ENCODE measurements at places on chromosomes 1 and 21. TPM values are rescaled to one million over a fixed set of nuclear protein-coding genes. Genes with fewer than 3 reads are reported as not detected.

DNA sequence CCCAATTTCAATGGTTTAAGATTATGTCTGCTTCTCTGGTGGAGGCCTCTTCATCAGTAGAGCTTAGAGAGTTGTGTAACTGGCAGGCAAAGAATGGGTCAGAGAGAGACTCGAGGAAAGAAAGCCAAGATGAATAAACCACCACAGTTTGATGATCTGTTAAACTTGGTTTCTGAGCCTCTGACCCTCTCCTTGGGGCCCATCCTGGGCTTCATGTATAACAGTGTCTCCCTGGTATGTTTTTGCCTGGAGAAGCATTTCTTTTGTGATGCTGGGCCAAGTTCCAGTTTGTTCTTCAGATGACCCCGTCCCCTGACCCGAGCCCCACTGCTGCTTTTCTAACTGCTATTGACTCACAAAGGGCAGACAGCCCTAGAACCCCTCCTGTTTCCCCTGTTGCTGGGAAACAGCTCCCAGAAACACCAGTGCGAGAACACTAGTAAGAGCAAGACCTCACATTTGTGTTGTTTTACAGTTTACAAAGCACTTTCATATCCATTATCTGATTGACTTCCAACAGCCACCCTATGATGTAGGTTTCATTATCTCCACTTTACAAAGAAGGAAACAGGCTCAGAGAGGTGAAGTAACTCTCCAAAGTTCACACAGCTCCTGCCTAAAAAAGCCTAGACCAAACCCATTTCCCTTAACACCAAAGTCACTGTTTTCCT, 9.0 kb downstream of the CD2 start:
- H3K27me3 ChIP-seq, result no peaks in the 10 kb centered on the region
- H3K4me3 ChIP-seq, result peak overlapping the region; percentile 31
- peaks cover 94% of the 10 kb centered on the region for H3K36me3 ChIP-seq

The RIPPLY3 gene
- not detected for total RNA-seq

GRCh38 chr1:31661856-31662255, 17.2 kb upstream of the PEF1 start:
- no peak for DNase-seq
- no peaks in the 10 kb centered on the region for H3K27me3 ChIP-seq

DNA sequence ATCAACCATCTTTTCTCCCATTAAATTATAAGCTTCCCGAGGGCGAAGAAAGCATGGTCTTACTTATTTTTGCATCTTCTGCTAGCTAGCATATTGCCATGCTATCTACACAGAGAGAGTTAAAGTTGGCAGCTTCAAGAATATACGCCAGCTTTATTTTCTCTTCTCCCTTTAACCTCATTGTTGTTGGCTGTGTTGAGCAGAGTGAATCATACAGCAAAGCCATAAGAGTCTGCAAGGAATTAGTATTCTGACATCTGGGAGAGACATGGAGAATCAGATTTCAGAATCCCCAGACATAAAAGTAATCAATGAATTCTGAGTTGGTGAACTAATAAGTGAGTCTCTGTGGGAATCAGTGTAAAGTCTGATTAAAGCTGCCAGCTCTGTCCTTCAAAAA, 649.6 kb upstream of the PTBP2 start:
- no peak for DNase-seq
- H3K4me3 ChIP-seq, result no peak overlapping the region

GRCh38 chr1:207304710-207305488, 16.6 kb upstream of the CD55 start:
- DNase-seq, result no peak
- no peaks in the 10 kb centered on the region for H3K36me3 ChIP-seq
- H3K4me1 ChIP-seq, result peaks cover 5% of the 10 kb centered on the region

The CLEC20A gene
- total RNA-seq, result not detected

DNA sequence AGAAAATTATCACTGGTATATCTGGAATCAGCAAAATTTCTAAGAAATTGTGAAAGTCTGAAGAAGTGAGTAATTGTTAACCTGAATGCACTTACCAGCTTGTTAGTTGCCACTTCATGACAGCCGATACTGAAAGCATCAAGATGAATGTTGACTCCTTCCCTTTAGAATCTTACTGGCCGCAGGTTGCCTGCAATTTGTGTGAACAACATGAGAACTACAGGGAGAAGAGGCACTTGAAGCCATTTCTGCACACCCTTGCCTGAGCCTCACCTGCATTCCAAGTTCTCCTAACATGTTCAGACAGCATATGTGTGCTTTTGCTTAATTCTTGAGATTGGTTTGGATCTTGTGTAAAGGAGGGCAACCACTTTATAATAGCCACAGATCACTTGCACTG, 59.2 kb upstream of the SSX2IP start:
- H3K4me3 ChIP-seq, result no peak overlapping the region
- DNase-seq, result no peak
- no peak overlapping the region for H3K27ac ChIP-seq
- peaks cover 3% of the 10 kb centered on the region for H3K27me3 ChIP-seq
- peaks cover 4% of the 10 kb centered on the region for H3K4me1 ChIP-seq
- no peaks in the 10 kb centered on the region for H3K36me3 ChIP-seq

GRCh38 chr1:55362558-55362957, 147.4 kb upstream of the USP24 start:
- no peaks in the 10 kb centered on the region for H3K36me3 ChIP-seq
- no peak for DNase-seq
- no peak overlapping the region for H3K4me3 ChIP-seq
- no peaks in the 10 kb centered on the region for H3K4me1 ChIP-seq

DNA sequence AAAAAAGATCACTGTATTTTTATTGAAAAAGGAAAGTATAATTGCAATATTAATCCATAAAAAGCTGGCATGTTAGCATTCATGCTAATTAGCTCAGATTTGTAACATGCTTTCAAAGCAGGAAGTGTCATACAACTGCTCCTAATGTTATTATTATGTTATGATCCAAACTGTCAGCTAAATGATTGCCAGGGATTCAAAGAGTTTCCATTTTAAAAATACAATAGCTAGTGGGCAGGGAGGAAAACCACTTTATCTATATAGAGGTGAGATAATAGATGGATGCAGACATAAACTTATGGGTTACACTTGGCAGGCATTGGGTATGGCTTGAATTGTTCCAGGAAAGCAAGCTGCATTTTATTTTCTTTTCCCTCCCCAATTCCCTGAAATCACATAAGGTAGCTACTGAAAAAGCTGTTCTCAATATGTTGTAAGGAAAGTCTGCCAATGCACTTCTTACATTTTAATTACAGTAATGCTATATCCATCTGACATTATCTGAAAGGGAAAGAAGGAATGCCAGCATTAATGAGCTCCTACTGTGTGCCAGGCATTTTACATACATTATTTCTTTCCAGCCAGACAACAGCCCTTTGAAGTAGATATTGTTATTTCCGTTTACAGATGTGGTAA, 9.8 kb upstream of the MYSM1 start:
- H3K36me3 ChIP-seq, result no peaks in the 10 kb centered on the region
- H3K27me3 ChIP-seq, result no peaks in the 10 kb centered on the region
- no peak for DNase-seq
- H3K4me1 ChIP-seq, result no peaks in the 10 kb centered on the region

The CD1C gene
- total RNA-seq, result 0.39 TPM

- H3K36me3 ChIP-seq, result no peaks in the 10 kb centered on the region
- no peak for DNase-seq
- no peak overlapping the region for H3K27ac ChIP-seq
- H3K27me3 ChIP-seq, result no peaks in the 10 kb centered on the region
- H3K4me3 ChIP-seq, result no peak overlapping the region
Observed at GRCh38 chr1:186009039-186009737, 275.0 kb downstream of the HMCN1 start.

The SMCP gene
- not detected for total RNA-seq

The DUSP23 gene
- 3.9 TPM for total RNA-seq

The GJA8 gene
- not detected for total RNA-seq

The DNALI1 gene
- total RNA-seq, result not detected

- H3K27ac ChIP-seq, result no peak overlapping the region
- H3K4me3 ChIP-seq, result no peak overlapping the region
- H3K36me3 ChIP-seq, result no peaks in the 10 kb centered on the region
- no peak for DNase-seq
- H3K27me3 ChIP-seq, result no peaks in the 10 kb centered on the region
Observed at GRCh38 chr1:75430526-75430925, 180.4 kb downstream of the SLC44A5 start.
